Muscle of arm (tissue), 14 donors: ENCODE measurements at places on chromosomes 2 and 18.

GRCh38 chr2:138956116-138956515 is 175.9 kb upstream of the NXPH2 start:
- DNase-seq, result no peak

GRCh38 chr18:5630057-5630899 is 86.5 kb upstream of the EPB41L3 start:
- peak; percentile 71 for DNase-seq

DNA sequence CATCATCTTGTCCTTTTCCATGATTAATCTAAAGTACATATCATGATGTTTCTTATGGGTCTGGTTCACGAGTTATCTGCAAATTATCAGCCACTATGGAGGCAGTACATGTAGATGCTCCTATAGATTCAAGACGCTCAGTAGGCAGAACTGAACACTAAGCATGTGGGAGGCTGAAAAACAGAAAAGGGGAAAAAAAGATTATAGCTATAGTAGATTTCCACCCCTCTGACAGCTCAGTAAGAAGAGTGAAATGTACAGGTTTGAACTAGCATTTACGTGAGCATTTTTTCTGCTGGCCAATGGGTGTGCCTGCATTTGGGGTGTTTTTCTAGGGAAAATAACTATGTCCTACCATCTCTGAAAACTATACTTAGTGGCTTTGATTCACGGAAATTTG is 308.9 kb downstream of the ZEB2 start:
- DNase-seq, result no peak

DNA sequence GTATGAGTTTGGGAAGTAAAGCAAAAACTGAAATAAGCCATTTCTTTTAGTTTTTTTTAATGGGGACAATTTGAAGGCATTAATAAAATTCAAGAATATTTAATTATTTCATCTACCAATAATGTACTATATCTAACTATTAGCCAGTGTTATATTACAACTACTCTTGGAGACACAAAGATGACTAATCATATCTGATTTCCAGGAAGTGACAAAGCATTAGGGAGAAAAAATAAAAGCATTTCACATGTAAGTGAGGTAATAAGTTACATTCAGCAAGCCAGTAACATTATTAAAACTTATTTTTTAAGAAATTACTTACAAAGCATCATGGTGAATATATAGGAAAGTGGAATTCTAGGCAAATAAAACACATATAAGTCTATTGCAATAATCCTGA is 781.3 kb upstream of the NRXN1 start:
- DNase-seq, result no peak

GRCh38 chr2:56337342-56337741 is 153.6 kb downstream of the CCDC85A start:
- DNase-seq, result no peak

GRCh38 chr2:239167766-239168444 is 232.9 kb downstream of the HDAC4 start:
- no peak for DNase-seq

DNA sequence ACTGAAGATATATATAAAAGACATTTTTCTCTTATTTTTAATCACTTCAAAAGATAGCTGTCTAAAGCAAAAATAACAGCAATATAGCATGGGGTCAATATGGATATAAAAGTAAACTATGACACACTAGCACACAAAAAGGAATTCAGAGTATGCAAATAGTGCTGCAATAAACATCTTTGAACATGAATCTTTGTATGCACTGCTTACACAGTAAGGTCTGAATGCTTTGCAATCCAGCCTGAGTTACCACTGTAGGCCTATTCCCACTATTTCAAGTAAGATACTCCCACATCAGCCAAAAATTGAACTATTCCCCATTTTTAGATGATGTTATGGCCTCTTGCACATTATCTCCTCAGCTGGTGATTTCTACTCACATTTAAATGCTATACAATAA is 27.4 kb upstream of the ERCC3 start:
- no peak for DNase-seq

DNA sequence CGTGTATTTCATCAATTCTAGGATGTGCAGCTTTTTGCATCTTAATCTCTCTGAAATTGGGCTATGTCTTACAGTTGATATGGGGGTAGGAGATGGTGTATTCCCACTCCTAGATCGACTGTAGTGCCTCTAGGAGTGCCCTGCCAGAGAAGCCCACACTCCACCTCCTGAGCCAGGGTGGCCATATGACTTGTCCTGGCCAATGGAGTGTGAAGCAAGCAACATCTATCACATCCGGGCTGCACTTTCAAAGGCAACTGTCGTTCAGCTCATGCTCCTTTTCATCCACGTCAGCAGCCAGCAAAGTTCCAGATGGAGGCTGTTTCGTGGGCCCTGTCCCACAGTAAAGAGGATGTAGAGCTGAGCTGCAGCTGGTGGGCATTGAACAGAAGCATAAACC is 149.4 kb upstream of the SLC1A4 start:
- no peak for DNase-seq

DNA sequence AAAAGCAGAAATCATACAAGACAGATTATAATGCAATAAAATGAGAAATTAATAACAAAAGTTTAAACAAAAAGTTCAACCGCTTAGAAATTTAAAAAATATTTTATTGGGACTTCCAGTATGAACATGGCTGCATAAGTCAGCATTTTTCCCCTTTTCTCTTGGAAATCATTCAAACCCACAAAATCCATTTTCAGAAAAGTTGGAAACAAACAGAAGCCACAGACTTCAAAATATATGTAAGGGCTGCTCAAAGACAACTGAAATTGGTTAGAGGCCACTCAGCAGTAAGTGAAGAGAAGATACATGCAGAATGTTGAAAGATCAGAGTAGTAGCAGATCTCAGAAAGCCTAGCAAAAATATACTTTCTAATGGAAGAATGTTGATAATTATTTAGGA is 194.0 kb downstream of the DYSF start:
- no peak for DNase-seq

- DNase-seq, result no peak
Measured at GRCh38 chr2:37634914-37635503, 36.4 kb downstream of the CDC42EP3 start.

DNA sequence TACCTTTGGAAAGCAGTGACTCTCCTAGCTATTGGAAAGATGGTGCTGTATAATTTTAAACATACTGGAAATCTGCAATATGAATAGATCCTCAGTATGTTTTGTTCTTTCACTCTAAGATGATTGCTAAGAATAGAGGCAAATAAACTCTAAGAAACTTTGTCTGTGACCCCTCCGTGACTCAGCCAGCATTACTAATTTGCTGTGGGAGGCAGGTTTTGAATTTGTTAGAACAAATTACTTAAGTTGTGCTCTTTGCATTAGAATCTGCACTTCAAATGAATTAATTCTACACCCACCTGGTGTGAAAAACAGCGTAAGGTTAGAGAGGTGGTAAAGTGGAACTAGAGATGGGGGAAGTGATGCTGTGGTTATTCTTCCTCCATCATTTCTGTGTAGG is 142.2 kb downstream of the RAPGEF4 start:
- no peak for DNase-seq

GRCh38 chr18:5429681-5430080 is 114.1 kb downstream of the EPB41L3 start:
- no peak for DNase-seq

GRCh38 chr2:54839461-54840255 is 116.2 kb downstream of the EML6 start:
- DNase-seq, result no peak

- no peak for DNase-seq
Measured at GRCh38 chr18:11719621-11720020, 30.6 kb downstream of the GNAL start.

GRCh38 chr2:19031642-19032041 is 326.8 kb downstream of the OSR1 start:
- DNase-seq, result no peak

GRCh38 chr2:28579606-28580005 is 83.7 kb downstream of the PLB1 start:
- DNase-seq, result no peak

DNA sequence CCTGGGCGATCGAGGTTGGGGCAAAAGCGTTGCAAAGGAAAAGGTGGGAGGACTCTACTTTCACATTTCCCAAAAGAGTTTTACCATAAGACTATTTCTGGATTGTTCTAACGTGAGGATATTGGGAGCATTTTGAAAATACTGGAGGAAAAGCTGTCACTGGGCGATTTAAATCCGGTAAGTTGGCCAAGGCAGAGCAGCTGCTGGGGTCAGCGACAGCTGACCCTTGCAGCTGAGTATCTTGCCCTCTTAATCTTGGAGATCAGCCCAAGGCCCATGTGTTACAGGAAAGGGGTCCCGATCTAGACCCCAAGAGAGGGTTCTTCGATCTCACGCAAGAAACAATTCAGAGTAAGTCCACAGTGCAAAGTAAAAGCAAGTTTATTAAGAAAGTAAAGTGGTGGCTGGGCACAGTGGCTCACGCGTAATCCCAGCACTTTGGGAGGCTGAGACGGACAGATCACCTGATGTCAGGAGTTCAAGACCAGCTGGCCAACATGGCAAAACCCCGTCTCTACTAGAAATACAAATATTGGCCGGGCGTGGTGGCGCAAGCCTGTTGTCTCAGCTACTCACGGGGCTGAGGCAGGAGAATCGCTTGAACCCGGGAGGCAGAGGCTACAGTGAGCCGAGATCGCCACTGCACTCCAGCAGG is 964 bp upstream of the ST3GAL5 start:
- DNase-seq, result no peak

- no peak for DNase-seq
Measured at GRCh38 chr2:86570059-86570458, 6.8 kb upstream of the CHMP3 start.

DNA sequence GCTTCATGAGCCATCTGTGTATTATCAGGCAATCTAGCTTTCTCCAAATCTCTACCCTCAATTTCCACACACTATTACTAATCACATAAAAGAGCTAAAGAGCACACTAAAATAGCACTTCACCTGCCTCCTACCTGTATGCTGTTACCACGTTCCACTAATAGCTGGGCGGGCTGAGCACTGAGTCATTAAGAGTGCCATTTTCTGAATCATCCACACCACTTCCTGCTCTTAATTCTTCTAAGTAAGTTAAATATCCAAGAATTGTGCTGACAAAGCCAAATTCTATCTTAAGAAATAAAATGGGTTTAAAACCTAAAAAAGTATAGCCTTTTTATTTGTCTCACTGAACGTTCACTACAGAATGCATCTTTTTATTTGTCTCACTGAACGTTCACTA is 35.7 kb downstream of the NOL10 start:
- DNase-seq, result no peak

DNA sequence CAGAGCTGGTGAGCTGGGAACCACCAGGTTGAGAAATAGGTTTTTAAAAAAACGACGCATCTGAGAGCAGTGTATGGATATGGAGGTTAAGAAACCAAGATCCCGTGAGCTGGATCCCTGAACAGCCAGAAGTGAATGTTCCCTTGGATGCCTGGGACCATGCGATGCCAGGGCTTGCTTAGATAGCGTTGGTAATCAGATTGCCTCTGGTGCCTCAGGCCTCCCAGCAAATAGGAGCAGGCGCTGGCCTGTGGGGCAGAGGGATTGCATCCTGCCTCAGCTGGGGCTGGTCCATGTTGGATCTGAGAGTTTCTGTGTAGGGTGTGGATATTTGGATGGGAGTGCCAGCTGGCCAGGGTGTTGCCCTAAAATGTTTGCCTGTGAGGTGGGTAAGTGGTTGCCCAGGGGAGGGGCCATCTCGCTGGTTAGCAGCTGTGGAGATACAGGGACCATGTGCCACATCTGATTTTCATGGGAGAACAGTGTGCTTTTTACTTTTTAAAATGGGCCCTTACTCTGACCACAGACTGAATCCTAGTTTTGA is 80.8 kb upstream of the MCFD2 start:
- DNase-seq, result no peak

DNA sequence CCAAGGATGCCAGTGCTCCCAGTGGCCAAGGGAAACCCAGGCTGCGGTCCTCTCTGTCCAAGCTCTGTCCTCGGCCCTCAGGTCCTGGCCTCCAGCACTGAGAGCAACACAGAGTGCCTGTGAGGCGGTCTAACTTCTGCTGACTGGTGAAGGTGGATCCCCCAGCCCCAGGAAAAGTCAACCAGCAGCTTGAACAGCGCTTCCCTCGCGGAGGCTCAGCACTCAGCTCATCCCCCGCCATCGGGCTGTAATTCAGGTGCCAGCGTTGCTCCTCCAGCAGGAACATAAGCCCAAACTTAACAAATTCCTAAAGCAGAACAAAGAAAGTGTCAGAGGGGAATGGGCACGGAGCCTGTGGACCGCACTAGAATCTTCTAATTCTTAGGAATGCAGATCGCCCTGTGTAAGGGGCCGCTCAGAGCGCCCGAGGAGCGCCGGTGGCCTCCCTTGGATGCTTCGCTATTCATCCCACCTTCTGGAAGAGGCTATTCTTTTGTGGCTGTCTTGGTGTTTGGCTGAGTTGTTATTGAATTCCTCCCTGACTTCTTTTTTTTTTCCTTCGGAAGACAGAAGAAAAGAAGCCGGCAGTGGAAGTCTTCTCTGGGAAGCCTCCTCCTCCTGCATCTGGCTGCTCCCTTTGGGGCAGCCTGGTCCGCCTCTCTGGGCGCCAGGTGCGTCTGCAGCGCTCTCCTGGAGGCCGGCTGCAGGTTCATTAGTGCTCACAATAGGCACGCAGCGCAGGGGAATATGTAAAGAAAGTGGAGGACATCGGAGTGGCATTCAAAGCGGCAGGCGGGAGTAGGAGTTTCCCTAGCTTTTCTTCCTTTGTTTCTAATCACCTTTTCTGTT is 905.6 kb downstream of the TSN start:
- DNase-seq, result no peak

DNA sequence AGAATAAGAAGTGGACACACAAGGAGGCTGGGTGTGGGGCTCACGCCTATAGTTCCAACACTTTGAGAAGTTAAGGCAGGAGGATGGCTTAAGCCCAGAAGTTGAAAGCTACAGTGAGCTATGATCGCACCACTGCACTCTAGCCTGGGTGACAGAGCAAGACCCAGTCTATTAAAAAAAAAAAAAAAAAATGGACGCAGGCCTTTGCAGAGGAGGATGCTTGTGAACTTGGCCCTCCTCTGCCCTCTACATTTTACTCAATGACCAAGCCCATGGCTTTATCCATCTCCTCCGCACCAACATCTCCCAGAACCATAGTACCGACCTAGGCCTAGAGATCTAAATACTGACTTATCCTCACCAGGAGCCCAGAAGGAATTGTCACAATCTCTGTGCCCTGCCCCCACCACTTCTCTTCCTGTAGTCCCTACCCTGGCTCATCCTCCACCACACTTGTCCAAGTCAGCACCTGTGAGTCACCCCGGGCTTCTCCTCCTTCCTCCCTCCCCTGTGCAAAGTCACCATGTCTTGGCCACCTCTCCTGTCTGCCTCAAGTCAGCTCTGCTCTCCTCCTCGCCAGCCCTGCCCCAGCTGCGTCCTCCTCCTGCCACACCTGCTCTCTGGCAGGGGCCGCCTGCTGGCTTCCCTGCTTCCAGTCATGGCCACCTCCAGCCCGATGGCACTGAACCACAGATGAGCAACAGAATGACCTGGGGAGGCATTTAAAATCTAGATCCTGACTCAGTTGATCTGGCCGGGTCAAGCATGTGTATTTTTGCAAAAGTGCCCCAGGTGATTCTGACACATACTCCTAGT is 35.8 kb upstream of the ASPRV1 start:
- no peak for DNase-seq

DNA sequence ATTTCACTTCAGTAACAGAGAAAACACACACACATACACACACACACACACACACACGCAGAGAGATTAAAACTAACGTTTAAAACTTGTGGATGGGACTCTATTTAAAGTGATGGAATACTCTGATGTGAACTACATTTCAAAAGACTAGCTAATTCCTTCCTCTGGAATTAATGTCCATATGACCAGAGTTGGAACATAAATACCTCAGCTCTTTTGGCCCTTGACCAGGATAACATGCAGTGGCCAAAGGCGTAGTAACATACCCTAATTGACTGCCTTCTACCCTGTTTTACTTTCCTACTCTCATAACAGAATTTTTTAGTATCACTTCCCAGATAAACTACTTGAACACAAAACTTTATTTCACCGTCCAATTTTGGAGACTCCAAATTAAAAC is 671.3 kb upstream of the CHAC2 start:
- DNase-seq, result no peak
